ENCODE measurements at places on chromosomes 4 and X.

GRCh38 chr4:20252656-20253282 lies 1.1 kb downstream of the SLIT2 start:
- no peak for DNase-seq

GRCh38 chrX:119755981-119756533 lies 2.3 kb upstream of the SOWAHD start:
- DNase-seq: no peak

DNA sequence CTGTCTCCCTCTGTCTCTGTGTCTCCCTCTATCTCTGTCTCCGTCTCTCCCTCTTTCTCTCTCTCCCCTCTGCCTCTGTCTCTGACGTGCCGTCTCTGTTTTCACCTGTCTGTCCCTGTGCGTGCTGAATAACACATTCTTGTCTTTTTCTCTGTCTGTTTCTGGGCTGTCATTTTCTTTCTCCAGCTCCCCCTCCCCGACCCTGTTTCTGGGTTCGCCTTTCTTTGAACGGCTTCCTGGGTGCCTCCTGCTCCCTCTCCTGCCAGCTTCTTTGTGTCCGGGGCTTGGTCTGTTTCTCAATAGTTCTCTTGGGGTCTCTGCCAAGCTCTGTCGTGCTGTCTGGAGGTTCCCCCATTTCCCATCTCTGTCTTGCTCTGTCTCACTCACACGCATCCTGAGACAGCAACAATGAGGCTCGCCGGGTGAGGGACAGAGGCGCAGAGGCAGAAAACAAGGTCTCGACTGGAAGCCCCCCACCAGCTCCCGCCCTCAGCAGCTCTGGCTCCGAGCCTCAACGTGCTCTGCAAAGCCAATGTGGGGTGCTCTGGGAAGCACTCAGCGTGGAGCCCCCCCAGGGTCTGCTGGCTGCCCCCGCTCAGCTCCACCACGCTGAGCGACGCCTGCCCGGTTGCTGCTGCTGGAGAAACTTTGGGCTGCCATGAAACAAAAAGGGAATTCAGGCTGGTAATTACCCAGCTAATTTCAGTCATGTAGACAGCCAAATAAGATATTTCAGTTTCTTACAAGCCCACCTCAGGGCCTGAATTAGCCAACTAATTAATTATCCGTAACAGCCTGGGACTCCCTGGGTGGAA lies 3.4 kb downstream of the CPLX1 start:
- no peak for DNase-seq

- no peak for DNase-seq
Observed at GRCh38 chr4:86092684-86093083, 267.2 kb downstream of the MAPK10 start.

DNA sequence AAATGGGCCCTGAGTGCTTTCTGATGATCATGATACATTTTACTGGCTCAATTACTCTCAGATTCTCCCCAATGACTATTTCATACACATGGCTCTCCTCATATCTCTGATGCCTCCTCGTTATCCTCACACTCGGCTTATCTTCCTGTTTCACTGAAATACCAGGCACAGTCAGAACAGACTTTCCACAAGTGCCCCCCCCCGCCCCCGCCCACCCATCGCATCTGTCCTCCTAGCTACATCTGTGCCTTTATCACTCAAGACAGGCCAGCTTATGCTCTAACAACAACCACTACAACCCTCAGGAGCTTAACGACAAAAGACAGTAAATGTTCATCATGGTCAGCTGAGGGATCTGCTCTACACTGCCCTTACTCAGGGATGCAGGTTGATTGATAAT lies 610.6 kb upstream of the DIPK2B start:
- no peak for DNase-seq

GRCh38 chrX:39311646-39312045 lies 510.4 kb downstream of the MID1IP1 start:
- DNase-seq: no peak

DNA sequence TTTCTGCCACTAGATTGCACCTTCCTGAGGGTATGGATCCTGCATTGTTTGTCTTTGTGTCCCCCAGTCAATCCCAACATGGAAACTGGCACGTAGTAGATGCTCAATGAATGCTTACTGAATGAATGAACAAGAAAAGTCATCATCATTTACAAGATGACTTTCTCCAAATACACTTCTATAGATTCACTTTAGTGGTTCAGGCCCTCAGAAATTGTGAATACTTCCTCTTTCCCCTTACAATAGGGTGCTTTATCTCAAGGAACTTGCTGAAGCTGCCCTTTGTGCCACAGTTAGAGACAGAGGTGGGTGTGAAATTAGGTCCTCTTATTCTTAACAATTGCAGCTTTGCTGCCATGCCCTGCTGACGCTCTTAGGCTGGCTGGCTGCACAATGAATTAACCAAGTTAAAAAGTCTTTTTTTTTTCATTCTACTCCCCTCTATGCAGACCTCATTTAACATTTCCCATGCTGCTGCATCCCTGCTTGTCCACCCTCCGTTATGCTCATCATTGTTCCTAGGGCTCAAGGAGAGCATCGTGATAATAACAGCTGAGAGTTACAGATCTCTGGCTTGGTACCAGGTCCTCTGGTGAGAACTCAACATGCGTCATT lies 108.0 kb upstream of the ZNF518B start:
- no peak for DNase-seq

- no peak for DNase-seq
Observed at GRCh38 chr4:188620608-188621007, 481.4 kb downstream of the TRIML1 start.

DNA sequence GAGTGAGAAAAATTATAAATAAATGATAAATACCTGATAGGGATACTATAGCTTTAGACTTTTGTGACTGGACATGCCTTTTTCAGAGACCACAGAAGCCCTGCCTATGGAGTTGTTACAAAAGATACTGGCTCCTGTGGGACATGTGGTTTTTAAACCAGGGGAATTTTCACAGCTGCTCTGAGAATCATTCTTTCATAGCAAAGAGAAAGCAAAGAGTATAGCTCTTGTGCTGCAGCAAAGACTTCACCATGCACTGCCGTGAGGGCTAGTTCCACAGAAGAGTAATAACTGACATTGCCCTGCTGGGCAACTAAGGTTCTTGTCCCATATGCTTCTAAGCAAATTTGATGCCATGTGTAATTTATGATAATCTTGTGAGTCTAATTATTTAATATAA lies 98.2 kb downstream of the MAPK10 start:
- no peak for DNase-seq

DNA sequence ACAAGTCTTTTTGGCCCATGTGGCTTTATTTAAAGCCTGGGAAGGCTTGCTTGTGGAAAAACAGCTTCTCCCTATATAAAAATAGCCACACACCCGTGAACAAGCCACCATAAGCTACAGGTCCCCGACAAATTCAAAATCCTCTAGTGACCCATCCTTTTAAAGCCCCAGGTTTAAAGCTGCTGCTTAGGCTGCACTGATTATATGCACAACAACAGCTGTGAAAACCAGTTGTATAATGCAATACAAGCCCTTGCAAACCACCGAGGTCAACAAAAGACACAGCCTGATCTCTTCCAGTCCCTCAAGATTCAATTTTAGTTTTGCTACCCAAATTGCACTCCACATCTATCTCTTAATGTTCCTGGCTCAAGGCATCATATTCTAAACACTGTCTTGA lies 186.0 kb upstream of the WDFY3 start:
- DNase-seq: no peak

GRCh38 chrX:131302701-131303100 lies 13.6 kb upstream of the IGSF1 start:
- DNase-seq: no peak

- DNase-seq: no peak
Observed at GRCh38 chr4:2621419-2621818, 85.0 kb downstream of the FAM193A start.

DNA sequence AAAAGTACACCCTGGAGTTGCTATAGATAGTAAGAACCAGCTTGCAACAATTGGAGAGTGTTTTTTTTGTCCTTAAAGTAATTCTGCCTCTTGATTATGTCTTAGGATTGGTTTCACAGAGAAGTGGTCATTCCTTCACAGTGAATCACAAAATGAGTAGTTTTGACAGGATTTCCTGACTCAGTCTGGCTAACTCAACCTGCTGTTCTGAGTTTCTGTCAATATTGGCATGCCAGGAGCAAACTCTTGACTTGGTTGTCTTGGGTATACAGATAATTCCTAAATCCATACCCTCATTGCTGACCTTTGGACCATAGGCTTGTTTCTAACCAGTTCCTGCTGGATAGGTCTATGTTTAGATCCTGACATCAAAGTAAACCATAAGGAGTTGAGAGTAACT lies 9.4 kb downstream of the FHIP1A start:
- DNase-seq: no peak

- DNase-seq: no peak
Observed at GRCh38 chr4:73446336-73446938, 10.4 kb downstream of the AFP start.

DNA sequence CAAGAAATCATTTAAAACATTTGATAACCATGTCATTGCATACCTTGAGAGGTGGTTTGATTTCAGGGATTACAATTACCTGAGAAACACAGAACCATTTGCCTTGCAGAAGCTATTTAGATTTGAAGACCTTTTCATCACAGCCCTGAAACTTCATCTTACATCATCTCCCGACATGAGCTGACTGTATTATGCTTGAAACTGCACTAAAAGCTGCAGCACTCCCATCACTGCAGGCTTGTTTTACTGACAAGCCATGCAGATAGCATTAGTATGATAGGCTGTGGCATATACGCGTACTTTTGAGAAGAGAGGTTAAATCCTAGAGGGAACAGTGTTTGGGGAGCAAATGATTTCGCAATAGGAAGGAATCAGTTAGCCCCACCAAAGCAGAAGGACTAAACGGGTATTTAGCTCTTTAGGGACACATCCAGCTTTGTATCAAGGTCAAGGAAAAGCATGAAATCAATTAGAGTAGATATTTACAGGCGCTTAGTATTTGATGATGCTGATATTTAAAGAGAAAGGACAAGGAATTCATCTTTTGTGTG lies 133.2 kb upstream of the DIAPH2 start:
- DNase-seq: no peak

GRCh38 chr4:99679204-99679603 lies 21.6 kb upstream of the C4orf54 start:
- DNase-seq: no peak

GRCh38 chr4:76211769-76212708 lies 1.6 kb downstream of the SCARB2 start:
- no peak for DNase-seq

- no peak for DNase-seq
Observed at GRCh38 chr4:165724786-165725185, 148.3 kb upstream of the TLL1 start.

- DNase-seq: no peak
Observed at GRCh38 chrX:123361371-123361770, 177.3 kb downstream of the GRIA3 start.

GRCh38 chrX:15820106-15821073 lies 30.1 kb downstream of the ZRSR2 start:
- no peak for DNase-seq

GRCh38 chr4:111959222-111959621 lies 186.0 kb upstream of the FAM241A start:
- DNase-seq: no peak

- no peak for DNase-seq
Observed at GRCh38 chr4:5446595-5447226, 261.6 kb downstream of the EVC2 start.

- DNase-seq: no peak
Observed at GRCh38 chr4:26887143-26887542, 26.5 kb downstream of the STIM2 start.

- no peak for DNase-seq
Observed at GRCh38 chr4:173146456-173146855, 22.2 kb upstream of the GALNT7 start.

GRCh38 chr4:74474345-74475090 lies 29.6 kb downstream of the AREG start:
- DNase-seq: no peak

GRCh38 chr4:78922207-78922606 lies 17.0 kb downstream of the PAQR3 start:
- no peak for DNase-seq

DNA sequence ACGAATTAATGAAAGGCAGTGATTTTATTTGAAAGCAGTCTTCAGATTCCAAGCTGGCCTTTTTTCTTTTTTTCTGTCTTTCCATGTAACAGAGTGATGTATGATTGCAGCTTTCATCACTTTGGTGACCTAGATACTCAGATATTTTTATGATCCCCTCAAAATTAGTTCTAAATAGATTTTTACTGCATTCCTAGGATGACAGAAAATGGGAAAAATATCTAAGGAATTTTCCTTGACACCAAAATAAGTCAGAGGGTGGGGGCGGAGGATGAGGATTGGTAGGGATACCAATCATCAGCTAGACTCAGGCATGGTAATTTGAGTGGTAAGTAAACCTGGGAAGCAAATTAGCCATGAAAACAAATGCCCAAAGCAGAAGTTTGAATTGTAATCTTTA lies 11.9 kb upstream of the HMGB2 start:
- DNase-seq: no peak

DNA sequence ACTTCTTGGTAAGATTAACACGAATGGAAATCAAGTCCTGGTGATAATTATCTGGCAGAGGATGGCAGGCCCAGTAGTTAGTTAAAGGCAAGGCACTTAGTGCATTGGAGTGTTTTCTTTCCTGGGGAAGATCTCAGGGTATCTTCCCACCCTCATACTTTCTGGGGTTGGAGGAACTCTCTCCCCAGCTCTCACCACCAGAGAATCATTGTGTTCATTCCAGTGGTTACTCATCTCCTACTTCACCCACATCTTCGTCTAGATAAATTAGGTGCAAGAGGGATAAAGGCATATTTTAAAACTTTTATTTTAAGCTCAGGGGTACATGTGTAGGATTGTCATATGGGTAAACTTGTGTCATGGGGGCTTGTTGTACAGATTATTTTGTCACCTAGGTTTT lies 67.5 kb upstream of the SH3RF1 start:
- DNase-seq: no peak

- DNase-seq: no peak
Observed at GRCh38 chrX:111868726-111869638, 7.0 kb upstream of the TRPC5OS start.

DNA sequence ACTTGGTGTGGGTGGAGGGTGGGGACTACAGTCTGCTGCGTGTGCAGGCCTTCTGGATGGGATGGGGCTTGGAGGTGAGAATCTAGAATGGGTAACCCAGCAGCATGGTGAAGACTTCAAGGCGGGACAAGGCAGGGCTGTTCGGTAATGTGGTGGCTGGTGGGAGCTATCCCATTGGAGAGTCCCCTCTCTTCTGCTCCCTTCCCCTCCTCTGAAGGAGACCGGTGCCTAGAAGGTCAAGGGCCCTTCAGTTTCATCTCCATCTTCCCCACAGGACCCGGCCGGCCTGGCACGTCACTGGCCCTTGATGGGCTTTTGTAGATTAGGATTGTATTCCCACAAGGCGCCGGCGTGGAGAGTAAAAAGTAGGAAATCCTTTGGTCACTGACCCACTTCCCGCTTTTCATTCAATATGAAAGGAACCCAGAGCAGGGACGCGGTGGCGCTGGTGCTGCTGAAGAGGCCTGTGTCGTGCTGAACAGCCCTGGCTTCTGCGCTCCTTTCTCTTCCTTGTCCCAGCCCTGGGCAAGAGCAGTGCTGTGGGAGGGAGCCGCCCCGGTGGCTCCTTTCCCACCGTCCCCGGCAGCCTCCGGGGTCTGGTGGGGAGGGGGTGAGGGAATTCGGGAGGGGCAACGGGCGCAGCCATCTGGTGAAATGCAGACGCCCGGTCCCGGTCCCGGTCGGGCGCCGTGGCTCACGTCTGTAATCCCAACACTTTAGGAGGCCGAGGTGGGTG lies 7.3 kb upstream of the HMGB3 start:
- no peak for DNase-seq
